Mesendoderm (in vitro differentiated cells): ENCODE measurements at places on chromosomes 7 and 10.

DNA sequence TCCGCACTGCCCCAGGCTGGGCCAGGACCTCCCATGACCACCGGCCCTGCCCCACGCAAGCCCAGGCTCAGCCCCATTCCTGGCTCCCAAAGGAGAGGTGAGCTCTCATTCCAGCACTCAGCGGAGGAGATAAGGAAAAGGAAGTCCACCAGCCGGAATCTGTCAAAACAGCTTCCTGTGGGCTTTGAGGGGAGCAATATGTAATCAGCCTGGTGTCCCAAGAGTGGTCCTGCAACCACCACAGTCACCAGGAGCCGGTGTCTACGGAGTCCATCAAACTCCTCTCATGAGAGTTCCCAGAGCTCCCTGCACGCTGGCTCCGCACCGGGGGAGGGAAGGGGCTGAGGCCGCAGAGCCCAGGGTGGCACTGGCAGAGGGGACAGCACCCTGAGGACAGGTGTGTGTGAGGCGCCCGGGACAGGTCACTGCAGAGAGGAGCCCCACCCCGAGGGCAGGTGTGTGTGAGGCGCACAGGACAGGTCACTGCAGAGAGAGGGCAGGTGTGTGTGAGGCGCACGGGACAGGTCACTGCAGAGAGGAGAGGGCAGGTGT is 57.9 kb downstream of the STK32C start:
- DNase-seq: no peak

GRCh38 chr10:15461353-15462108 is 90.4 kb upstream of the FAM171A1 start:
- no peak for DNase-seq

DNA sequence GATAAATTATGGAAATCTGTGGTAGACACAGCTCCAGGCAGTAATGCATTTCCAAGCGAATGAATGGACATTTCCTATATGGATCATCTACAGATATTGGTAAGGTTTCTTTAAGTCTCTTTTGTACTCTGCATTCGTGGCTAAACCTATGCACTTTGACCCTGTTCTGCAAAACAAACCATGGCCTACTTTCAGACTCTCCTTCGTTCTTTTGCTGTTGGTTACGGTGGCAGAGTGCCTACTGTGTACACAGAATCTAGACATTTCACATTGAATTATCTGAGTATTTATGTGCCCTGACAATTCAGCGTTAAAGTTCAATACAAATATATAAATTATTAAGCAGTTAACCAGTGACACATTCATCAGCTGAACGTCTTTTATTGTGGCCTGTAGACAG is 93.3 kb downstream of the MGMT start:
- DNase-seq: no peak

DNA sequence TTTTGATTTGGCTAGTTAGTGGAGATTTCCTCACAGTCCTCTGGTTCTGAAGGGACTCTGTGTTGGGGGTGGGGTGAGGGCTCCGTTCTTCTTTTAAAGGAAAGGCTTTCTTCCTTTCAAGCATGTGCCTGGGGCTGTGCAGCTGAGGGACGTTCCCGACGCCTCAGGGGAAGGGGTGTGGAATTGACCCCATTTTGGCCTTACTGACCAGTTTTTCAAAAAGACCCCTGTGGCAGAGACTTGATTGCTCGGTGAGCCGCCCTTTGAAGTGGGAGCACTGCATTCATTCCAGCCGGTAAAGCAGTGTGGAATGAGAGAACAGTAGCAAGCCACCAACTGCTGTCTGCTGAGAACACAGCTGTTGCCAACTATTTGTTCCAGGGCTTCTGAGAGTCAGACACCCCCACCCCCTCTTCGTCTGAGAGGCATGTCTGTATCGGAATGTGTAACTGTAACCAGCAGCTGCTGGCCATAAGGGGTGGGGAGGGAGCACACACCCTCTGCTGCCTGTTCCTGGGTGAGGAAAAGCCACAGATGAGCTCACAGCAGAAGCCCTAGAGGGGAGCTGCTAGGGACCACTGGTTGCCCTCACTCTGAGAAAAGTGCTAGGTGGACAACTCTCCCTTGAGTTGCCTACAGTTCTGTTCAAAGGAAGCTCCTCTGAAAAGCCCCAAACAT is 33.2 kb downstream of the WBP1L start:
- peak; percentile 98 for DNase-seq

- peak; percentile 80 for DNase-seq
These were observed 10.6 kb upstream of the GRB10 start for GRCh38 chr7:50793120-50793946.

- no peak for DNase-seq
These were observed 65.5 kb upstream of the SH2B2 start for GRCh38 chr7:102220960-102221800.

DNA sequence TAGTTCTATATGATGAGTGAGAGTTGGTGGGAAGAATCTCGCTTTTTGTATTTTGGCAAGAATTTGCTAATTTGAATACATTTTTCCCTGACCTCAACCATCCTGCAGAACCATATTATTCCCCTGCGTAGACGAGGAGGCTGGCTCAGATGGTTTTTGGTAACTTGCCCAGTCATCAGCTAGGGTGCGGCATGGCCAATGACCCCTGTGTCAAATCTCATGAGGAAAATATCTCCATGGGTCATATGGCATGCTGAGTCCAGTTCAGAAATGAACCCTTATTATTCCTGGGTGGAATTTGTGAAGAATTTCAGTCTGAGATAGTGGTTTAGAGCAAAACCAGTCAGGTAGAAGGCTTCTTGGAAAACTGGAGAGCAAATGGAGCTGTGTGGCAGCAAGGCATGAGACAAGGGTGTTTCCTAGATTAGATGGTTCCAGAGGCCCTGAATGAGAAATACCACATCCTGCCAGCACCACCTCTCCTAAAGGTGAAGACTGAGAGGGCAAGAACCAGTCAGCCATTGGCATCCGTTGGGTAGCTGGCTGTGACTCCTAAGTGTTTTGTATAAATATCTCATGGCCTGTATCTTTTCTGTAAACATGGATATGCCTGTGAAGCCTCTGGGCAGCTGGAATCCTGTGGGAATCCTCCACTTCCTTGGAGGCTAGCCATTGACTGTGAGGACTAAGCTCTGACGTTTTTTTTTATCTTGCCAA is 5.8 kb upstream of the UPP1 start:
- no peak for DNase-seq

- DNase-seq: no peak
These were observed 99.4 kb downstream of the GRM8 start for GRCh38 chr7:127153315-127153714.

- DNase-seq: peak; percentile 25
These were observed 4.7 kb upstream of the LMBR1 start for GRCh38 chr7:156897673-156898072.

GRCh38 chr7:2521952-2522591 is 2.5 kb downstream of the LFNG start:
- DNase-seq: no peak

DNA sequence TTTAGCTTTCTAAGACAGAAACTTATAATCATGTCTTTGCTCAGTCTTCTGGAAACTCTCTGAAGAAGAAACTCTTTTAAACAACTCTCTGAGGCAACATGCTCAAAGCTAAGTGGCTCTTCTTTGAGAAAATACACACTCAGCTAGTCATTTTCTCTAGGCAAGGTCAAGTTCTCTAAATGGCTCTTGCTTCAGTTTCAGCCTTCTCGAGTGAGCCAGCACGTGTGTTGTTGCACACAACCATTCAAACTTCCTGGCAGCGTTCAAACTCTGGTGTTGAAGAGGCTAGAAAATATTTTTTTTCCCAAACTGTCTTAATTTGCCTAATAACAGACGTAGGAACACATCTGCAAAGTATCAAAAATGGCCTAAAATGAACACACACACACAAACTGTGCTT is 129.1 kb downstream of the THSD7A start:
- no peak for DNase-seq
